ENCODE measurements at places on chromosomes 2 and 18. TPM values are rescaled to one million over a fixed set of nuclear protein-coding genes. Genes with fewer than 3 reads are reported as not detected.

GRCh38 chr2:118604371-118604770, 243.1 kb downstream of the EN1 start:
- no peak overlapping the region for H3K4me3 ChIP-seq
- H3K36me3 ChIP-seq, result no peaks in the 10 kb centered on the region
- DNase-seq, result no peak
- H3K27me3 ChIP-seq, result no peaks in the 10 kb centered on the region

- no peak overlapping the region for H3K4me3 ChIP-seq
- no peaks in the 10 kb centered on the region for H3K4me1 ChIP-seq
- no peaks in the 10 kb centered on the region for H3K27me3 ChIP-seq
These were observed 320.5 kb downstream of the CTNNA2 start for GRCh38 chr2:79833235-79833878.

VIL1 gene
- not detected for total RNA-seq

DNA sequence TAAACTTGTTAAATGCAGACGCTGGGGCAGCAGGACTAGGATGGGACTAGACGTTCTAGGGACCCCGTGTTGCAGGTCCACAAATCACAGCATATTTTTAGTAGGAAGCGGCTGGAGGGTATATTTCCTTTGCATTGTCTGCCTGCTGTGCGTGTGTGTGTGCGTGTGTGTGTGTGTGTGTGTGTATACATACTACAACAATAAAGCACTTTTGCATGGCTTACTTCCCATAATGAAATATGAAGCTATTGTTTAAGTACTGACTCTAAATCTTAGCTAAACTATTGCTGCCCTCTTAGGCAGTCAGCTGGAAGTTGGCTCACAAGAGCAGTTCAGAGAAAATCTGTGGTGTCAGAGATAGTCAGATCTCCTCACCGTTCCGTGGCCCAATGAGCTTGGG, 133.4 kb downstream of the CABLES1 start:
- DNase-seq, result no peak
- H3K27me3 ChIP-seq, result no peaks in the 10 kb centered on the region
- no peak overlapping the region for H3K4me3 ChIP-seq
- peaks cover 5% of the 10 kb centered on the region for H3K4me1 ChIP-seq

- no peaks in the 10 kb centered on the region for H3K36me3 ChIP-seq
- H3K27me3 ChIP-seq, result no peaks in the 10 kb centered on the region
- DNase-seq, result no peak
- no peak overlapping the region for H3K27ac ChIP-seq
These were observed 451.4 kb upstream of the ST6GAL2 start for GRCh38 chr2:107337209-107337898.

GRCh38 chr2:12728221-12728777, 11.6 kb downstream of the TRIB2 start:
- H3K27me3 ChIP-seq, result no peaks in the 10 kb centered on the region
- peaks cover 22% of the 10 kb centered on the region for H3K4me1 ChIP-seq
- peaks cover 9% of the 10 kb centered on the region for H3K36me3 ChIP-seq
- no peak overlapping the region for H3K4me3 ChIP-seq
- H3K27ac ChIP-seq, result no peak overlapping the region

- H3K36me3 ChIP-seq, result no peaks in the 10 kb centered on the region
- no peak overlapping the region for H3K4me3 ChIP-seq
- H3K27ac ChIP-seq, result no peak overlapping the region
- H3K4me1 ChIP-seq, result peaks cover 5% of the 10 kb centered on the region
- DNase-seq, result no peak
These were observed 21.1 kb downstream of the ABCB11 start for GRCh38 chr2:169009865-169010579.

DNA sequence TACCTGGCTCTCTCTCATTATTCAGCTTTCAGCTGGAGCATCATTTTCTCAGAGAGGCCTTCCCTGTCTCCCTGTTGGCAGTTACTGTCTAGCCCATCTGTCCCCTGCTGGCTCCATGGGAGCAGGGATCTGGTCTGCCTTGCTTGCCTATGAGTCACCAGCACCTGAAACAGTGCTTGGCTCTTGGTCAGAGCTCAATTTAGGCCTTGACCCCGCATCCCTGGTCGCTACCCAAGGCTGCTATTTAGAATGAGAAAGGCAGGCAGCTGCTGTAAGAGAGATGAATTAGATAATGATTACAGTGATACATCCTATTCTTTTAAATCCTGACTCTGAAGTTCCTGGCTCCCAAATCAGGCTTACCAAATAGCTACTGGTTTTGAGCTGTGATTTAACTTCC, 32.9 kb downstream of the KCNE4 start:
- no peak for DNase-seq
- no peak overlapping the region for H3K4me3 ChIP-seq
- no peaks in the 10 kb centered on the region for H3K27me3 ChIP-seq
- no peak overlapping the region for H3K27ac ChIP-seq
- H3K4me1 ChIP-seq, result no peaks in the 10 kb centered on the region

DNA sequence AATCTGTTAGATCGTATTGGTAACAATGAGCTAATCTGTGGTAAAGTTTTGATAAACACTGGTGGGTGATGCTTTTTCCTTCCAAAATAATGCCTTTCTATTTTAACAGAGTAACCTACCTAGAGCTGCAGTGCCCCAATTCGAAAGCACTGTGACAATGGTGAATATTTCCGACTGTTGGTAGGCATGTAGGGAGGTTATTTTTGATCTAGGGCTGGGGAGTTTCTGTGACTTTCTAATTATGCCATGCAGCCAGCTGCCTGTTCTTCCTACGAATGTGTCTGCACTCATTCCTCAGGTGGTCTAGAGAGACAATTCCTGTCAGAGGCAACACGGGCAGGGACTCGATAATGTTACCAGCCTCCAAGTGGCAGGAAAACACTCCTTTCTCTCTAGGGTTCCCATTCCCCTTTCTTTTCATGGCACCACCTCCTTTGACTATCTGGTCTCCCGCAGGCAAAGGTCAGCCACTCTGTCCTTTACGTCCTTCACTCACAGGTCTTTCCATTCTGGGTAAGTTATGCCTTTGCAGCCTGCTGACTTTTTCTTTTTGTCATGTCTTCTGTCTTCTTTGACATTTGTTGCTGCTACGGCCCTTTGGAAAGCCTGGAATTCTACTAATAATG, 167.2 kb upstream of the MGAT5 start:
- H3K4me1 ChIP-seq, result no peaks in the 10 kb centered on the region
- H3K27ac ChIP-seq, result no peak overlapping the region
- DNase-seq, result no peak
- H3K4me3 ChIP-seq, result no peak overlapping the region
- no peaks in the 10 kb centered on the region for H3K27me3 ChIP-seq

TRIM43 gene
- total RNA-seq, result not detected

DNA sequence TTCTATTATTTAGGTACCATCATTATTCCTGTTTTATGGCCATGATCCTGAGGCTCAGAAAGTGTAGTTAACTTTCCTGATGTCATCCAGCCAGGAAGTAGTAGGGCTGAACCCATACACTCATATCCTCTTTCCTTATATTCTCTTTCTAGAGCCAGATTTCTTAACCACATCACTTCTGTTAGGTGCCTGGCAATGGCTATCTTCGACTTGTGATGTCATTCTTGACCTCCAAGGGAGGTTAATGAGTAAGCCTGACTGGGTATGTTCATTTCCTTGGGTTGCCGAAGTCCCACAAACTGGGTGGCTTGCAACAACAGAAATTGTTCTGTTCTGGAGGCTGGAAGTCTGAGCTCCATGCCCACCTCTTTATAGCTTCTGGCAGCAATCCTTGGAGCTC, 43.4 kb downstream of the ITGB6 start:
- H3K27me3 ChIP-seq, result no peaks in the 10 kb centered on the region
- DNase-seq, result no peak
- H3K4me1 ChIP-seq, result no peaks in the 10 kb centered on the region
- no peak overlapping the region for H3K27ac ChIP-seq
- no peak overlapping the region for H3K4me3 ChIP-seq

SKA1 gene
- not detected for total RNA-seq

NOL4 gene
- total RNA-seq, result 0.81 TPM

GRCh38 chr2:197280015-197280702, 30.4 kb downstream of the ANKRD44 start:
- H3K4me3 ChIP-seq, result no peak overlapping the region
- H3K27ac ChIP-seq, result no peak overlapping the region

CAPN14 gene
- not detected for total RNA-seq

MC5R gene
- total RNA-seq, result not detected

C1GALT1C1L gene
- not detected for total RNA-seq

- no peak for DNase-seq
- no peaks in the 10 kb centered on the region for H3K4me1 ChIP-seq
These were observed 40.2 kb upstream of the GPR17 start for GRCh38 chr2:127605691-127606263.

Measured in thyroid gland (tissue), 4 donors.